Liver (tissue), 10 donors: ENCODE measurements at places on chromosomes 5 and 9. TPM values are rescaled to one million over a fixed set of nuclear protein-coding genes. Genes with fewer than 3 reads are reported as not detected.

Gene NOXA1
- 2.4 TPM for total RNA-seq

Gene BHMT2
- 374 TPM for total RNA-seq

Gene ACOT12
- total RNA-seq, result 76.4 TPM

Gene CCNJL
- total RNA-seq, result 0.84 TPM

Gene AGXT2
- total RNA-seq, result 67.9 TPM

Gene HAVCR2
- 5.5 TPM for total RNA-seq

Gene ADGRV1
- 11.0 TPM for total RNA-seq

Gene PCDHAC2
- total RNA-seq, result 1.8 TPM

Gene NPDC1
- total RNA-seq, result 5.6 TPM

Gene NUP155
- 29.6 TPM for total RNA-seq

Gene NDFIP1
- 68.1 TPM for total RNA-seq

Gene BICD2
- total RNA-seq, result 15.9 TPM

Gene GDNF
- total RNA-seq, result 0.25 TPM

Gene AK1
- 10.6 TPM for total RNA-seq

Gene SPATA6L
- total RNA-seq, result 6.2 TPM

Gene OTP
- not detected for total RNA-seq

Gene DDX4
- total RNA-seq, result not detected

Gene PCDHGB3
- total RNA-seq, result 0.37 TPM

Gene SPATA31C1
- total RNA-seq, result 0.05 TPM

Gene KIF12
- 3.8 TPM for total RNA-seq

Gene ELOVL7
- total RNA-seq, result 1.1 TPM

Gene CSF2
- not detected for total RNA-seq

Gene FBXO10
- 5.4 TPM for total RNA-seq

Gene SMIM33
- total RNA-seq, result 0.05 TPM

Gene SLC36A3
- not detected for total RNA-seq

Gene UBLCP1
- total RNA-seq, result 9.5 TPM

Gene DAP
- total RNA-seq, result 84.9 TPM

Gene C5orf52
- not detected for total RNA-seq

Gene WWC1
- total RNA-seq, result 25.1 TPM

Gene SAXO1
- total RNA-seq, result 0.05 TPM

Gene KIF2A
- total RNA-seq, result 7.2 TPM

Gene SUSD3
- total RNA-seq, result 9.7 TPM

Gene AQP7
- total RNA-seq, result 17.1 TPM

Gene KCTD16
- under 0.01 TPM for total RNA-seq

Gene HOMER1
- total RNA-seq, result 8.7 TPM

Gene RASEF
- total RNA-seq, result 0.14 TPM

Gene TMC1
- not detected for total RNA-seq

Gene GKAP1
- total RNA-seq, result 3.5 TPM

Gene WDR38
- not detected for total RNA-seq

Gene PCDHA12
- 0.08 TPM for total RNA-seq

Gene GABRP
- total RNA-seq, result 0.08 TPM

Gene IL17B
- total RNA-seq, result not detected

Gene HMHB1
- not detected for total RNA-seq

Gene ADGRD2
- total RNA-seq, result not detected

Gene TCF7
- total RNA-seq, result 1.3 TPM
